ENCODE measurements at places on chromosomes 13 and 19. TPM values are rescaled to one million over a fixed set of nuclear protein-coding genes. Genes with fewer than 3 reads are reported as not detected.
A peak's percentile ranks its signal among the peaks of the same experiment; 100 is the strongest.

RFX1 gene
- total RNA-seq = 17.1 TPM

DNA sequence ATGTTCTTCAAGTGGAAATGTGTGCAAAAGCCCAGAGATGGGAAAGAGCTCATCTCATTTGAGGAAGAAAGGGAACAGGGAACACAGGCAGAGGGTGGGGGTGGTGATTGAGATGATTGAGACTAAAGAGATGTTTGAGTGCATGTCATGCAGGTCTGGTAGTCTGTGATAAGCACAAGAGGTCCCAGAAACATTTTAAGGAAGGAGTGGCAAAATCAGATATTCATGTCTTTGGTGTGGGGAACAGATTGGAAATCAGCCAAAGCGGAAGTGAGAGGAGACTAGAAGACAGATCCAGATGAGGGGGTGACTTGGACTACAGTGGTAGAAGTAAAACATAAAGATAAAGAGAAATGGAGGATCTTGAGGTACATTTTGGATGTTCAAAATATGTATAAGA, 39.4 kb upstream of the DACH1 start:
- no peaks in the 10 kb centered on the region for H3K27me3 ChIP-seq
- no peaks in the 10 kb centered on the region for H3K4me1 ChIP-seq
- no peak overlapping the region for H3K27ac ChIP-seq
- no peaks in the 10 kb centered on the region for H3K36me3 ChIP-seq
- no peak for DNase-seq

DNA sequence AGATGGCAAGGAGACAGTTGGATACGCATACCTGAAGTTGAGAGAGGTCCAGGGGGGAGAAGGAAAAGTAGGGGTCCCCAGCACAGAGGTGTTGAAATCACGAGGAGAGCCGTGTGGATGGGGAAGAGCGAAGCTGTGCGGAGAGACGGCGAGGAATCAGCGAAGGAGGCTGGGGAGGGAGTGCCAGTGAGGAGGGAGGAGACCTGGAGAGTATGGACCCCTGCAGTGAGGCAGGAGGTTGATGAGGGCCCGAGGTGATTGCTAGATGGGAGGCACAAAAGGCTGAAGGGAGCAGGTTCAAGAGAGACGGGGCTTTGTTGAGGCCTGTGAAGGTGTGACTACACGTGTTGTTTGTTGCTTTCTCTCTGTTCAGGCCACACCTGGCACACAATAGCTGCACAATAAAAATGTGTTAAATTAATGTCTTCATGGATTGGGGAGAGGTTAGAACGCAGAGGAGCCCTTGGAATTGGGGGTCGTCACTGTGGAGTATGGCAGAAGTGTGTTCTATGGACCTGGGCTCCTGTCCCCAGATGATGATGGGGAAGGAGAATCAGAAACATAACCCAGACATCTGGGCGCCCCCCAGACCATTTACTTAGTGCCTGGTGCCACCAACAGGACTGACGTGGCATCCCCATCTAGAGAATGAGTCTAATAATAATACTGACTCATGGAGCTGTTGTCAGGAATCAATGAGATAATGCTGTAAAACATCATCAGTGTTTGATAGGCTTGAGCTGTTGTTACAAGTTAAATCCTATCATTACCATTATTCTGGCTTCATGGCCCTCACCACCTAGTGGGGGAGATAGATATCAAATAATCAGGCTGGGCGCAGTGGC, 137.5 kb downstream of the SIPA1L3 start:
- H3K36me3 ChIP-seq = no peaks in the 10 kb centered on the region
- no peaks in the 10 kb centered on the region for H3K27me3 ChIP-seq
- peaks cover 44% of the 10 kb centered on the region for H3K4me1 ChIP-seq
- H3K27ac ChIP-seq = peak overlapping the region; percentile 81
- H3K4me3 ChIP-seq = no peak overlapping the region
- no peak for DNase-seq

DNA sequence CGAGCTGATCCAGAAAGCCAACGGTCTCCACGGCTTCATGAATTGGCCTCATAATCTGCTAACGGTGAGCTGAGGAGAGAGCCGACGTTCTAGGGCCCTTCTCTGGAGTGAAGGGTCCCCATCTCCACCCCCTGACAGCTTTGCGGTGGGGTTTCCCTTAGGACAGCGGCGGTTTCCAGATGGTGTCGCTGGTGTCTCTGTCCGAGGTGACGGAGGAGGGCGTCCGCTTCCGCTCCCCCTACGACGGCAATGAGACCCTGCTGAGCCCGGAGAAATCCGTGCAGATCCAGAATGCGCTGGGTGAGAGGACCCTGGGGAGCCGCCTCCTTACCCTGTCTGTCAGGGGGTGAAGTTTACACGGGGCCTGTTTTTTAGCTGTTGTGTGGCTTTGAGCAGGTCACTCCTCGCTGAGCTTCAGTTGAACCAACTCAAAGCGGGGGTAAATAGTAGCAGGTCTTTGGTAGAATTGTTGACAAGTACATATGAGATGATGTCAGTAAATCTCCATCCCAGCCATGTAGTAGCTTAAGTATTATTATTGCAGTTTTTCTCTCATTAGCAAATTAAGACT, 801 bp downstream of the QTRT1 start:
- peaks cover 13% of the 10 kb centered on the region for H3K36me3 ChIP-seq
- H3K4me3 ChIP-seq = peak overlapping the region; percentile 96
- peaks cover 4% of the 10 kb centered on the region for H3K27me3 ChIP-seq
- peaks cover 14% of the 10 kb centered on the region for H3K4me1 ChIP-seq
- DNase-seq = no peak
- H3K27ac ChIP-seq = peak overlapping the region; percentile 24

DNA sequence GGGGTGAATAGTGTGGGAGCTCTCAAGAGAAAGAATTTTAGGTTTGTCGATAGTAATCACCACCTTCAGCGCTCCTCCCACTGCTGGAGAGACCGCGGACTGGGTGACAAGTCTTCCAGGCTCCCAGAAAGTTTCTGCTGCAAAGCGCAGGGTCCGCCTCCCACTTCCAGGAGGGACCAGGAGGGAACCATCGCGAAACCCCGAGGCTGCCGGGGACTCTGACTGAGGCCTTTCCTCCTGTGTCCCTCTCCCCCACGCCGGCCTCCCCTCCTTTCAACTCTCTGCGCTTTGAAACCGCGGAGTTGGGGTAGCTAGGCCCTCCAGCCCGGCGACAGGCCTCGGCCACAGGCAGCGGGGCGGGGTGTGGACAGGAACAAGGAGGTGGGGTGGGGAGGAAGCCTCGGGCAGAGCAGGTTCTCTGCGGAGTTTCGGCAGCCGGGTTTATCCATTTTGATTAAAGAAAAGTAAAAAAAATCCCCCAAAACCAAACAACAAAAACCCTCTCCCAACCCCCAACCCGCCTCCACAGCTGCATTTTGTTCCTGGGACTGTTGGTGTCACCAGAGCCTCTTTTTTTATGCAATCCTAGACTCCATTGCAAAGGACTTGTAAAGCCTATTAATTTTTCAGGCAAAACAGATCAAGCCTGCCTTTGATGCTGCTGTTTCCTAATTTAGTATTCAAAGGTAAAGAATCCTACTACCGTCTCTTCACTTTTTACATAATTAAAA, 157.2 kb downstream of the TM9SF2 start:
- peak overlapping the region; percentile 97 for H3K27ac ChIP-seq
- H3K27me3 ChIP-seq = no peaks in the 10 kb centered on the region
- H3K4me3 ChIP-seq = peak overlapping the region; percentile 80
- peak; percentile 74 for DNase-seq

GRCh38 chr13:63516124-63516523, 2100.5 kb upstream of the PCDH20 start:
- H3K4me3 ChIP-seq = no peak overlapping the region
- H3K4me1 ChIP-seq = no peaks in the 10 kb centered on the region
- no peak overlapping the region for H3K27ac ChIP-seq
- H3K27me3 ChIP-seq = no peaks in the 10 kb centered on the region
- no peak for DNase-seq
- no peaks in the 10 kb centered on the region for H3K36me3 ChIP-seq

GRCh38 chr13:52751196-52751595, 11.6 kb upstream of the CNMD start:
- no peak for DNase-seq
- peaks cover 28% of the 10 kb centered on the region for H3K27me3 ChIP-seq
- no peak overlapping the region for H3K27ac ChIP-seq
- H3K4me1 ChIP-seq = no peaks in the 10 kb centered on the region

DNA sequence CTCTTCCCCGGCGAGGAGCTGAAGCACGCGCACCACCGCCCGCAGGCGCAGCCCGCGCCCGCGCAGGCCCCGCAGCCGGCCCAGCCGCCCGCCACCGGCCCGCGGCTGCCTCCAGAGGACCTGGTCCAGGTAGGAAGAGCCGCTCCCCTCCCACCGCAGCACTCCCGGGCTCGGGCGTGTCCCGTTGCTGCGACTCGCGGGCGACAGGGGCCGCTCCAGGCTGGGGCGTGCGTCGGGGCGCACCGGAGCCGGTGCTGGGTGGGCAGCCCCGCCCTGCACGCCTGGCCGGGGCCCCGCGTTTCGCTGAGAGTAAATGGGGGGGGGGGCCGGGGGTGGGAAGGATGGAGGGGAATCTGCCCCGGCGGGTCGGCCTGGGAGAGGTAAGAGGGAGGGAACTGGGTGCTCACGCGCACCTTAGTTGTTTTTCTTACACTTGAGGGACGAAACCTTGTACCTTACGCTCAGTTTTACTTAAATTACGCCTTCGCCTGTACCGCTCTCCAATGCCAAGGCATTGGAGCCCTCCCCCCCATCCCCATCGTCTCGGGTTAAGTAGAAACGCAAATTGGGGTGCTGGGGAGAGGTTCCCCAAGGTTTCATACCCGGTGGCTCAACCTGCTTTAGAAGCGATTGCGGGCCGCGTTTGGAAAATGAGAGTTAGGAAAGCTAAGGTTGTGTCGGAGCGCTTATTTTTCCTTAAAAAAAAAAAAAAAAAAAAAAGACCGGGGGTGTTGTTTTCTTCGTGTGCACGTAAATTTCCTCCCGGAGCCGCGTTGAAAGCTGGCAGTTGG, 850 bp downstream of the KLF5 start:
- peak overlapping the region; percentile 81 for H3K4me3 ChIP-seq
- H3K4me1 ChIP-seq = peaks cover 20% of the 10 kb centered on the region
- peaks cover 26% of the 10 kb centered on the region for H3K27me3 ChIP-seq
- H3K27ac ChIP-seq = no peak overlapping the region
